ENCODE measurements at places on chromosomes 2 and 18. TPM values are rescaled to one million over a fixed set of nuclear protein-coding genes. Genes with fewer than 3 reads are reported as not detected.

GRCh38 chr18:62001396-62001795, 108.6 kb upstream of the RNF152 start:
- H3K27ac ChIP-seq, result no peak overlapping the region
- H3K36me3 ChIP-seq, result no peaks in the 10 kb centered on the region
- no peak for DNase-seq
- H3K27me3 ChIP-seq, result peaks cover 6% of the 10 kb centered on the region
- no peak overlapping the region for H3K4me3 ChIP-seq

- H3K36me3 ChIP-seq, result peaks cover 3% of the 10 kb centered on the region
- peaks cover 4% of the 10 kb centered on the region for H3K27me3 ChIP-seq
- H3K4me3 ChIP-seq, result no peak overlapping the region
- no peak for DNase-seq
- H3K4me1 ChIP-seq, result no peaks in the 10 kb centered on the region
Observed at GRCh38 chr2:64315291-64315960, 138.5 kb upstream of the LGALSL start.

- H3K4me1 ChIP-seq, result no peaks in the 10 kb centered on the region
- no peak for DNase-seq
- no peak overlapping the region for H3K27ac ChIP-seq
Observed at GRCh38 chr18:59994357-59994756, 94.6 kb downstream of the PMAIP1 start.

DNA sequence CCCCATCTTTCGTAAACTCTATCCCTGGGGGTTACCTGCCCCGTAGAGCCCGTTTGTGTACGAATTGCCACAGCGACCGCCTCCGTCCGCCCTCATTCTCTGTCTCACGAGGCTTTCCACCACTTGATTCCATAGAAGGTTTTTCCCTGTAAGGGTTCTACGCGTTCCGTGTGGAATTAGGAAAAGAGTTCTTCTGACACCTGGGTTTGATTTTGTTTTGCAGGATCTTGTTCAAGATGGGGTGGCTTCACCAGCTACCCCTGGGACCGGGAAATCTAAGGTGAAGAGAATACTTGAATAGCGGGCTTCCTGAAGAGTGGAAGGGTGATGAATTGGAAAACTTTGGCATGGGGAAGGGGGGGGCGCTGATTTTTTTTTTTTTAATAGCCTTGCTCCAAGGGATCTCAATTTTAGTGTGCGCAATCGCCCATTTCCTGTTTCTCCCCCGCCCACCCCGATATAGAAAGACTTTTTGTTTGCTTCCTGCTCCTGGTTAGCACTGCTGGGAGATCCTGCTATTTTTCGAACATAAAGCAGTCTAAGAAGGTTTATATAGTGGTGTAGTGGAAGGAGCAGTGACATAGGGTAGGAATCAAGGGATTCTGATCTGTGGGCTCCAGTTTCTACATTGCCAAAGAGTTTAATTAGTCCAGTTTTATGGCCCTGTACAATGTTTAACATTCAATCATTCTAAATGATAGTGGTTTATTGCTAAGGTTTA, 564 bp downstream of the GCC2 start:
- H3K4me3 ChIP-seq, result peak overlapping the region; percentile 98
- H3K36me3 ChIP-seq, result peaks cover 16% of the 10 kb centered on the region
- peak overlapping the region; percentile 100 for H3K27ac ChIP-seq
- DNase-seq, result peak; percentile 46
- peaks cover 58% of the 10 kb centered on the region for H3K4me1 ChIP-seq
- H3K27me3 ChIP-seq, result peaks cover 9% of the 10 kb centered on the region

- H3K27me3 ChIP-seq, result no peaks in the 10 kb centered on the region
- H3K36me3 ChIP-seq, result no peaks in the 10 kb centered on the region
- H3K4me3 ChIP-seq, result no peak overlapping the region
- no peak overlapping the region for H3K27ac ChIP-seq
Observed at GRCh38 chr2:9337901-9338300, 85.4 kb downstream of the ITGB1BP1 start.

DNA sequence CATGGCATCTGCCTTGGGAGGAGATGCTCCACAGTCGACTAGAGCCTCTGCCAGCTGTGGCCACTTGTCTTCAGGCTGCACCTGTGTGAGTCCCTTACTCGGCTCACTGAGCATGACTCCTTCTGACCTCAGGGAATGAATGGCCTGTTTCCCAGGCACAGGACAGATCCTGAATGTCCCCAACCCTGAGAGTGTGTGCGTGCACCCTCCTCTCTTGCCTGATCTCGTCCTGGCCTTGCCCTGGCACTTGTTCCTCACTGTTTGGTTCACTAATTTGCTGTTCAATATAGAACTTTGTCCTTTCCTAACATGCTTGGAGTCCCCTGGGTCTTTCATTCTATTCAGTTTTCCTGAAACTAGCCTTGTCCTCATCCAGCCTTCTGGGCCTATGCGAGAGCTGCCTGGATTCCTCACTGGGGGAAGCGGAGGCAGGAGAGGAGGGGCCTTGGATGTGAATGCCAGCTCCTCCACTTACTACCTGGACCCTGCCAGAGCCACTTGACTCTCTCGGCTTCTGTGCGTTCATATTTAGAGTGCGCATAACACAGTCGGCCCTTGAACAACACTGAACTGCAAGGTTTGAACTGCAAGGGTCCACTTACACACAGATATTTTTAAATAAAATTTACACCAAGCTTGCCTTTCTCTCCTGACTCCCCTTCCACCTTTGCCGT, 184.8 kb downstream of the ACKR3 start:
- H3K4me1 ChIP-seq, result no peaks in the 10 kb centered on the region
- peaks cover 1% of the 10 kb centered on the region for H3K27me3 ChIP-seq
- no peak overlapping the region for H3K27ac ChIP-seq
- H3K36me3 ChIP-seq, result no peaks in the 10 kb centered on the region
- no peak for DNase-seq

DNA sequence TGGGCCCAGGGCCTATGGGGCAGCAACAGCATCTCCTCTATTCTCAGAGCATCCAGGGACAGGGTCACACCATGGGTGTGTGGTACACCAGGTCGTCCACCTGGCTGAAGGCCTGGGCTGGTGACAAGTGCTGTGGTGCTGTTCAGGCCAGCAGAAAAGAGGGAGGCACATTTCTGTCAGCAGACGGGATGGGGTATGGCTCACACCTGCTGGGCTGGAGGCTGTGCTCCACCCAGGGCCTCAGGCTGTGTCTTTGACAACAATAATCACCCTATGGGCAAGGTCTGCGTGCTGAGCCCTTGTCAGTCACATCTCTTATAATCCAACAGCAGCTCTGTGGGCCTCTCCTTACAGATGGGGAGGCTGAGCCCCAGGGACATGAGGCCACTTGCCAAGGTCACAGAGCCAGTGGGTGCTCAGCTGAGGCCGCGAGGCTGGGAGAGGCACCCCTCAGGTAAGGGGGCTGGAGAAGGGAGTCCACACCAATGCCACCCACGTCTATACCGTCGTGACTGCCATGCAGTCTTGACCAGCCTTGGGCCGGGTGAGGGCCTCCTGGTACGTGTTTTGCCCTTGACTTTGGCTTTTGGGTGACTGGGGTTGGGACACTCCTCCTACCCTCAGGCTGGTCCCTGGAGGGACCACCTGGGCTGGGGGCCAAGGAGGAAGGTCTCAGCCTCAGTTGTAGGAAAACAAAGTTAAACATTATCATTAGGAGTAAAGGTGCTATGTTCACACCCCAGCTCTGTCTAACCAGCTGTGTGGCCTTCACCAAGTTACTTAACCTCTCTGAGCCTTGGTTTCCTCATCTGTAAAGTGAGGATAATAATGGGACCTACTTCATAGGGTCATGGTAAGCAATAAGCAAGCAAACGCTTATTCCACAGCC, 5.6 kb upstream of the HS6ST1 start:
- H3K27me3 ChIP-seq, result peaks cover 7% of the 10 kb centered on the region
- H3K4me3 ChIP-seq, result peak overlapping the region; percentile 79
- DNase-seq, result no peak

GRCh38 chr2:42949125-42949524, 156.7 kb upstream of the HAAO start:
- no peaks in the 10 kb centered on the region for H3K4me1 ChIP-seq
- H3K27me3 ChIP-seq, result no peaks in the 10 kb centered on the region
- no peak overlapping the region for H3K4me3 ChIP-seq

GRCh38 chr2:153074207-153074606, 355.8 kb downstream of the ARL6IP6 start:
- H3K27me3 ChIP-seq, result peaks cover 2% of the 10 kb centered on the region
- no peak overlapping the region for H3K4me3 ChIP-seq
- no peaks in the 10 kb centered on the region for H3K36me3 ChIP-seq
- H3K27ac ChIP-seq, result no peak overlapping the region
- no peaks in the 10 kb centered on the region for H3K4me1 ChIP-seq

GRCh38 chr2:231213931-231214642, 15.7 kb downstream of the ARMC9 start:
- DNase-seq, result no peak
- H3K27ac ChIP-seq, result no peak overlapping the region
- H3K4me3 ChIP-seq, result no peak overlapping the region
- no peaks in the 10 kb centered on the region for H3K4me1 ChIP-seq
- H3K36me3 ChIP-seq, result no peaks in the 10 kb centered on the region

DNA sequence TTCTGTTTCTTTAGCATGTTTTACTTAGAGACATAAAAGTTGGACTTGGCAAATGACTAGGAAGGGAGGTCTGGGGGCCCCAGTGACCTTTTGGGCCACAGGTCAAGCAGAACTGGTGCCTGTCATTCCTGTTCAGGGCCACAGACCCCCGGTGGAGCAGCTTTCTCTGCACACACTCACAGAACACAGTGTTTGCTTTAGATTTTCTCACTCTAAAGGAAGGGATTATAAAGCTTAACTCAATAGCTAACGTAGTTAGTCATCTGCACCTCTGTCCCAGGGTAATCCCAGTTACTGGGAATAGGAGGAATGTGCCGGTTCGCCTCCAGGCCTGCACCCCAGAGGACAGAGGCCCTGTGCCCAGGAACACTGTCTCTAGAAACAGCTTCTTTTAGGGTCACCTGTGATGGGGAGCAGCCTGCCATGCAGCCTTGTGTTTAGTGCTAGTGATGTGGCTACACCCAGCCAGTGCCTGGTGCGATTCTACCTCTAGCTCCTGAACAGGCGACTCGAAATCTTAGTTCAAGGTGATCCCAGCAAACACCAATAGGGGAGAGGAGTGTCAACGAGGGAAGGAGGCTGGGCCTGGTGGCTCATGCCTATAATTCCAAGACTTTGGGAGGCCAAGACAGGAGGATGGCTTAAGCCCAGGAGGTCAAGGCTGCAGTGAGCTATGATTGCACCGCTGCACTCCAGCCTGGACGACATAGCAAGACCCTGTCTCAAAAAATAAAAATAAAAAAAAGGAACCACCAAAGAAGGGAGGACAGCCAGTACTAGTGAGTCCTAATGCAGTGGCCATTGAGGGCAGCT, 11.6 kb downstream of the SPATA3 start:
- H3K27me3 ChIP-seq, result peaks cover 9% of the 10 kb centered on the region
- H3K4me3 ChIP-seq, result no peak overlapping the region
- peaks cover 6% of the 10 kb centered on the region for H3K36me3 ChIP-seq
- DNase-seq, result no peak

DNA sequence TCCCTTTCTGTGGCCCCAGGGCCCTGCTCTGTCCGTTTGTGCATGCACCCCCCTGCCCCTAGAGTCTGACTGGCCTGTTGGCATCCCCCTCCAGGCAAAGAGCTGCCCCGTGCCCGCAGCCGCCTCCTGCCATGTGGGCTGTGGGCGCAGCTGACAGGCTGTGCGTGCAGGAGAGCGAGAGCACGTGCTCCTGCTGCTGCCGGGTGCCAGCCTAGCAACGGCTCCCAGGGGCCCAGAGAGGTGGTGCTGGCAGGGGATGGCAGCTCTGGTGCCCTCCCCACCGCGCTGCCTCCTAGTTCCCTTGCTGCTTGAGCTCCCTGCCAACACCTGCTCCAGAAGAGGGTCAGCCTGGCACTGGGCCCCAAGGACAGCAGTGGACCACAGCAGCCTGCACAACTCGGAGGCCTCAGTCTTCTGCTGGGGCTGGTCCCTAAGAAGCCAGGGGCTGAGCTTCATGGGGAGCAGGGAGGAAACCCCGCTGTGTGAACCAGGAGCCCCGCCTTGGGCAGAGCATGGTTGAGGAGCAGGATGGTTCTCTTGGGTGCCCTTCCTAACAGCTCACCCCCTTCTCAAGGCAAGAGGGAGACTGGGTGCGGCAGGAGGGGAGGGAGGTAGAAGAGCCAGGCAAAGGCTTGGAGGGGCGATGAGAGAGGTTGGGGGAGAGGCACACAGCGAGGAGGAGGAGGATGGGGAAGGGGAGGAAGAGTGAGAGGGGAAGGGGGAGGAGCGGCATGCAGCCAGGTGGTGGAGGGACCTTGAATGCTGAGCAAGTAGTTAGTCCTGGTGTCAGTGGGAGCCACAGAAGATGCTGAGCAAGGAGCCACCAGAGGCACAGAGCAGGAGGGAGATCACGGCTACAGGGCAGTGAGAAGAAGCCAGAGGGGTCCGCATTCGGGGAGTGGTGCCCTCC, 23.8 kb upstream of the PTMA start:
- no peak for DNase-seq
- no peaks in the 10 kb centered on the region for H3K36me3 ChIP-seq
- H3K27me3 ChIP-seq, result peaks cover 8% of the 10 kb centered on the region
- H3K4me1 ChIP-seq, result peaks cover 3% of the 10 kb centered on the region
- H3K4me3 ChIP-seq, result no peak overlapping the region
- no peak overlapping the region for H3K27ac ChIP-seq

DNA sequence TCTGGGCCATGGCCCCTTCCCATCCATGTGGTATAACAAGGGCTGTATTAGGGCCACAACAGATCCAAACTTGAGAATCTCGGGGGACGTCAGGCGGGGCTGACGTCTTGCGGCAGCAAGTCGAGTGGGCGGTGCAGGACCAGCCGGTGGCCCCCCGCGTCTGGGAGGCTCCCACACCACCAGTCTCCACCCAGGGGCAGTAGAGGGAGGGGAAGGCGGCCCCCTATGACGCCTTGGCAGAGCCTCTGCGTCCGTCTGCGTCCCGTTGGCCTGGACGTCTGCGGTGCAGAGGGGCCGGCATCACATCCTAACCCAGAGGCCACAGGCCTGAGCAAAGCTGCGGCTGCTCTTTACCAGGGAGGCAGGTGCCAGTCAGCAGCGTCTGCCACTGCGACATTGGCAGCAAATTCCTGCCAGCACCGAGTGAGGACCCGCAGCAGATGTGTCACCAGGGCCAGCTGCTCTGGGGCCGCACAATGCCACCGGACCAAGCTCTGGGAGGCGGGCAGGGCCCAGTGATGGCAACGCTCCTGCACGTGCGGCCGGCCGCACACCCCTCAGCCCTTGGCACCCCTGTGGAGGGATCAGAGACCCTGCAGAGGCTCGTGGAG, 73.8 kb downstream of the KCNG2 start:
- H3K27me3 ChIP-seq, result no peaks in the 10 kb centered on the region
- no peak overlapping the region for H3K27ac ChIP-seq
- H3K4me3 ChIP-seq, result no peak overlapping the region
- no peaks in the 10 kb centered on the region for H3K4me1 ChIP-seq
- no peak for DNase-seq

DNA sequence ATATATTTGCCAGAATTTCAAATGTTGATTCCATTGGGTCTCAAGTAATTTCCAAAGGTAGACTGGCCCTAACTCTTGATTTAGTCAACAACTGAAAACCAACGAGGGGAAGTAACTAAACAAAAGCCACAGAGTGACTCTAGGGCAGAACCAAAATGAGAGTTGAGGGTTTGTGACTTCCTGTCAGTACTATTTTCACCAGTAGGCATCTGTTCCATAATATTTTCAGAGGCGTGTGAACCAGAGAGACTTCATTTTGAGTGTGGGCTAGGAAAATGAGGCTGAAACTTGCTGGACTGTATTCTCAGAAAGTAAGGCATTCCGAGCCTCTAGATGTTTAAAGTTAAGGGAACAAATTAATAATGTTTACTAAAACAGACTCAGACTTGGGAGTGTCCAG, 70.6 kb downstream of the GDF7 start:
- no peak overlapping the region for H3K27ac ChIP-seq
- no peak overlapping the region for H3K4me3 ChIP-seq
- H3K36me3 ChIP-seq, result peaks cover 47% of the 10 kb centered on the region
- peaks cover 19% of the 10 kb centered on the region for H3K4me1 ChIP-seq

Gene ABHD1
- 0.38 TPM for polyA plus RNA-seq

Gene ACKR3
- polyA plus RNA-seq, result 3.1 TPM

Gene CNDP1
- polyA plus RNA-seq, result not detected

Gene NT5C1B
- not detected for polyA plus RNA-seq

All from immature natural killer cell (primary cell).